ENCODE measurements at places on chromosomes 3 and 15. TPM values are rescaled to one million over a fixed set of nuclear protein-coding genes. Genes with fewer than 3 reads are reported as not detected.

DNA sequence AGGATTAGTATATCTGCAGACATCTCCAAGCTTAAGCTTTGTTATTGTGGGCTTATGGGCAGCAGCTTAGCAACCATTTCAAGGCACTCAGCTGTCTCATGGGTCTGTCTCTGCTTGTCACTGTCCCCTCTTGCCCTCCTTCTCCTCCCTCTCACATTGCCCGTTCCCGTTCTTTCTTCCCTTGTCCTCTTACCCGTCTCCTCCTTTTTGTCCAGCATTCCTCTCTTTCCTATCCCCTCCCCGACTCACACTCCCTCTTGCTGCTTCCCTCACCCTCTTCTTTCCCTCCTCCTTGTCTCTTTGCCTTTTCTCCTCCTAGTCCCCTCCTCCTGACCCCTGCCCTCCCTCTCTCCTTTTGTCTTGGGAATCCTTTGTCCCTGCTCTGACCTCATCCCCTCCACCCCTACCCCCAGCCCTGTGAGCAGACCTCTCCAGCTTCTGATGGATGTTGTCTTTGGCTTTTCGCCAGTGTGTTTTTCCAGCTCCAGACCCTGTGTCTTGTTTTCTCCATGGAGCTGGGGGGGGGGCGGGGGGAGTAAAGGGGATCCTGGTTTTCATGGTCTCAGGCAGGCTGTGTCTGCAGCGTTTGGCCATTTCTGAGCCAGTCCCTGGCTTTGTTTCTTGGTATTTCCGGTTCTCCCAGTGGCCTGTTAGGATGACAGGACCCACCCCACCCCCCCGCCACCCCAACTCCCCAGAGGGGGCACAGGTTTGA is 47.9 kb upstream of the TRAK1 start:
- DNase-seq, result peak; percentile 65

GRCh38 chr3:197547306-197548011 is 8.3 kb downstream of the BDH1 start:
- no peak for DNase-seq

- no peak for DNase-seq
Observed at GRCh38 chr3:51371943-51372557, 13.0 kb upstream of the MANF start.

DNA sequence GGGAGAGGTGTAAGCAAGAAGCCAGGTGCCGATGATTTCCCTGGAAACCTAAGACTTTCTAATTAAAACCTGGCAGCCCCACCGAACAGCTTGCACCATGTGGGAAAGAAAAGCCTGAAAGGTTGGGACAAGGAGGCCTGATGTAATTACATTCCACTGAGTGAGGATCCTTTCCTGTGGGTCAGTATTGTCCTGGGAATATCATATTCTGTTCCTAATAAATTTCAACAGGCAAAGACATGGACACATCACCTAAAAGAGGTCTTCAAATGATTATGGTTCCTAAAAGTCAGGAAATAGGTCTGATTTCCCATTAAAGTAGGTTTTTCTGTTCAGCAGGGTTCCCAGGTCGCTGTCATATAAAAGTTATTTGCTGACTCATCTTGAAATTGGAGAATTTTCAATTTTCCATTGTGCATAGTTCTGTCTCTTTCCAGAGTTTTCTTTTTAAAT is 58.5 kb downstream of the DUT start:
- DNase-seq, result no peak

DNA sequence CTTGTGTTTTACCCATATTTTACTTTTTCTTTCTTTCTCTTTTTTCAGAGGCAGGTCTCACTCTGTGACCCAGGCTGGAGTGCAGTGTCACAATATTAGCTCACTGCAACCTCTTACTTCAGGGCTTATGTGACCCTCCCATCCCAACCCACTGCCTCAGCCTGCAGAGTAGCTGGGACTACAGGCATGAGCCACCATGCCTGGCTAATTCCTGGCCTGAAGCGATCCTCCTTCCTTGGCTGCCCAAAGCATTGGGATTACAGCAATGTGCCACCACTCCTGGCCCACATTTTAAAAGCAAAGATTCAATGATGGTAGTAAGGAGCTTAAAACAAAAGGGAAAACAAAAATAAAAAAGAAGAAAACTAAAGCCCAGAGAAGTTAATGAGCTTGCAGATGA is 11.1 kb upstream of the CDV3 start:
- no peak for DNase-seq

DNA sequence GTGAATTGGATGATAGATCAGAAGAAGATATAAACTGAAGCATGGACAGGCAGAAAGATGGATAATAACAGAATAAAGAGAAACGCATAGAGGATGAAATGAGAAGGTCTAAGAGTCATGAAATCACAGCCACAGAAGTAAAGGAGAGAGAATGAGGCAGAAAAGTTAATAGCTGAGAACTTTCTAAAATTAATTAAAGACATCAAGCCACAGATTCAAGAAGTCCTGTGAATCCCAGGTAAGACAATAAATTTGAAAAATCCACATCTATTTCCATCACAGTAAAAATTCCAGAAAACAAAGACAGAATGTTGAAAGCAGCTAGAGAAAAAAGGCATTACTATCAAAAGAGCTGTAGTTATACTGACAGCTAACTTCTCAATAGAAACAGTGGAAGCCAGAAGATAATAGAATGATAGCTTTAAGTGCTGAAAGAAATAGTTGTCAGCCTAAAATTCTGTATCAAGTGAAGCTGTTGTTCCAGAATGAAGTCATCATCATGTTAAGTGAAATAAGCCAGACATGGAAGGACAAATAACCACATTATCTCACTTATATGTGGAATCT is 12.0 kb downstream of the ACVR2B start:
- no peak for DNase-seq

GRCh38 chr3:3800685-3801493 is 1.7 kb downstream of the LRRN1 start:
- DNase-seq, result no peak

DNA sequence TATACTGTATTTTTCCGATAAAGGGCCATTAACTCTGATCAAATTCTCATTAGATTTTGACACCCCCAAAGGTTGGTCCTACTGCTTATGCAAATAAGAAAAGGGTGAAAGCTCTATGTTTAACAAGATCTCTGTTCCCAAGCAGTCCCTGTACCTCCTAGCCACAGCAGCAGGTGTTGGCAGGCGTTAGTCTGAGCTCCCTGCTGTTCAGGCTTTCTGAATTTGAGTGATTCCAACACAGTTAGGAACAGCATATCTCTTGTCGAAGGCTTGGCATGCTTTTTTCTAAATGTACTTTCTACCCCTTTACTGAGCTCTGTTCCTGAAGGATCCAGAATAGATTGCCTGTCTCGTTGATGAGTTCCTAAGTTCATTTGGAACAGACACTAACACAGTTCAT is 42.3 kb downstream of the MITF start:
- no peak for DNase-seq

DNA sequence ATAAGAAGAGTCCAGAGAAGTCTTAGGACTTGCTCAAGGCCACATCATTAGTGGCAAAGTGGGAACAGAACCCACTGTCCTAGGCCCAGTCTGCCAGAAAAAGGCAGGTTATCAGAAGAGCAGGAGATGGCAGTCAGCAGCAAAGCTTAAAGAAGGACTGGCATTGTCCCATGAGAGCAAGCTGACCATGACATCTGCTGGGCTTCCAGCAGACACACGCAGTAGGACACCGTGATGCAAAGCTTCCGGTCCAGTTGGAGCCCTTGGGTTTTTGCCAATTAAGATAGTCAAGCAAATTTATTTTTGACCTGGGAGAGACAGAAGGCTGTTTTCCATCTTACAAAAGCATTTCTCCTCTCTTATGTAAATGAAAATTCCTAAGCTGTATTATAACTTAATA is 42.1 kb downstream of the ZBTB38 start:
- no peak for DNase-seq

GRCh38 chr3:4972652-4973643 is 6.3 kb upstream of the BHLHE40 start:
- DNase-seq, result no peak

DNA sequence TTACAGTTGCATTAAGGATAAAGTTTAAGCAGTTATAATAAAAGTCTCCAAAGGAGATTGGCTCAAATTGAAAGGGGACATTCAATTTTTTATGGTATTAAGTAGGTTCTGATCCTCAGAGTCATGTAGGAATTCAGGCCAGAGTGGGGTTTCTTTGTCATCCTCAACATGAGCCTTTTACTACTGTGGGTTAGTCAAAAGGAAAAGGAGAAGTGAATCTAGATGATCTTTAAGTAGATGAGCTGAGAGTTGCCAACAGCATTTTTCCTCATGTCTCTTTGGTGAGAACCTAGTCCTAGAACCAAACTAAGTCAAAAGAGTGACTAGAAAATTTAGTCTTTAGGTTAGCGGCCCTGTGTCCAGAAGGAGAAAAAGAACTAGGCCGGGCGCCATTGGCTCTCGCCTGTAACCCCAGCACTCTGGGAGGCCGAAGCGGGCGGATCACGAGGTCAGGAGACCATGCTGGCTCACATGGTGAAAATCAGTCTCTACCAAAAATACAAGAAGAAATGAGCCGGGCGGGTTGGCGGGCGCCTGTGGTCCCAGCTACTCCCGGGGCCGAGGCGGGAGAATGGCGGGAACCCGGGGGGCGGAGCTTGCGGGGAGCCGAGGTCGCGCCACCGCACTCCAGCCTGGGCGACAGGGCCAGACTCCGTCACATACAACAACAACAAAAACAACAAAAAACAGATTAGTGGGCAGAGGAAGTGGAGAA is 4.2 kb upstream of the CHL1 start:
- no peak for DNase-seq

- DNase-seq, result peak; percentile 66
Observed at GRCh38 chr3:184472723-184473428, 88.7 kb upstream of the EPHB3 start.

- peak; percentile 73 for DNase-seq
Observed at GRCh38 chr3:79414806-79415205, 353.0 kb downstream of the ROBO1 start.

EPB42 gene
- 0.20 TPM for total RNA-seq

VPS39 gene
- 64.6 TPM for total RNA-seq

SLC7A14 gene
- total RNA-seq, result not detected

PLSCR5 gene
- not detected for total RNA-seq

C15orf39 gene
- 21.9 TPM for total RNA-seq

SORD gene
- total RNA-seq, result 87.2 TPM

Measured in lower leg skin (tissue), 4 donors.